ENCODE measurements at places on chromosomes 3 and 15. TPM values are rescaled to one million over a fixed set of nuclear protein-coding genes. Genes with fewer than 3 reads are reported as not detected.
A peak's percentile ranks its signal among the peaks of the same experiment; 100 is the strongest.

DNA sequence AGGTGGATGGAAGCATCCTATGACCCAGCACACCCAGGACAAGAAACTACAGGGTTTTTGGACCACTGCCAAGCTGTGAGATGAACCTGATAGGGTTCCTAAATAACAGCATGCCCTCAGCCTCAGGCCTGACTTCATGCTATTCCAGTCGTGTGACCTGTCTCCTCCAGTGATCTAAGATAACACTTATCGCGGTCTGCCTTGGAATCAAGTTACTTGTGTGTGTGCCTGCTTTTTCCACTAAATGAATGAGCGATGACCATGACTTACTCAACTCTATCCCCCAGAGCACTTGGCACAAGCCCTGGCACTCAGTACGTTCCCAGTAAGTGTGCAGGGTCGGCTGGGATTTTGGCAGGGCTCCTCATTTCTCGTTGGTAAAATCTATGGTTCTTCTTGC lies 172.7 kb upstream of the TP63 start:
- no peak for DNase-seq

GRCh38 chr15:80929225-80929624 lies 60.4 kb downstream of the MESD start:
- DNase-seq: peak; percentile 89

Gene GABRB3
- 4.4 TPM for total RNA-seq

Gene DPH3
- 42.0 TPM for total RNA-seq

Measured in HFFc6 (cell line).